Activated T-cell treated with anti-CD3 and anti-CD28 coated beads for 24 hours (primary cell): ENCODE measurements at places on chromosomes 2 and 18.

DNA sequence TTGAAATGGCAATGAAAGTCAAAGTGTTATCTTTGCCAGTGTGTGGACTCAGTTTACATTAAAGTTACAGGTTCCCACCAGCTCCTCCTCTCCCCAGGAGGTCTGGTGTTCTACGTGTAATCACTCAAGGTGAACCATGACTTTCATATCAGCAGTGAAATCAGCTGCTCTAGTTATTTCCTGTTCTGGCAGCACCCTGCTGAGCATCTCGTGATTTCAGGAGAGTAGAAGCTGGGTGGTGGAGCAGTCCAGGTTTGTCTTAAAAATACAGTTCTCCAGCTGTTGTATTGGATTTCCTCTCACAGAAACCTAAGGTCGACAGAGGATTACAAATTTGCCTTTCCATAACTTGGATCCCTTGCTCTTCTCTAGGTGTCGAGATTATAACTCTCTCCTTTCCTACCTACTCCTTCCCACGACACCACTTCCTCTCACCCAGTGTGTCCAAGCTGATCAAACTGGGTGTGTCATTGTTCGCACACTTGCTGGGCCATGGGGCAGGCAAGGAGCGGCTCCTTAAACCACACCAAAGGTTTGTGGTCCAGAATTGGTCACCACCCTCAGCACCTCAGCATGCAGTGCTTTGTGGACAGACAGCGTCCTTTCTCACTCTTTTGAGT lies 13.0 kb upstream of the ARHGAP25 start:
- no peak for DNase-seq

GRCh38 chr2:167491788-167492187 lies 603.5 kb downstream of the XIRP2 start:
- DNase-seq = no peak

GRCh38 chr2:65495251-65495877 lies 63.0 kb upstream of the SPRED2 start:
- DNase-seq = no peak

DNA sequence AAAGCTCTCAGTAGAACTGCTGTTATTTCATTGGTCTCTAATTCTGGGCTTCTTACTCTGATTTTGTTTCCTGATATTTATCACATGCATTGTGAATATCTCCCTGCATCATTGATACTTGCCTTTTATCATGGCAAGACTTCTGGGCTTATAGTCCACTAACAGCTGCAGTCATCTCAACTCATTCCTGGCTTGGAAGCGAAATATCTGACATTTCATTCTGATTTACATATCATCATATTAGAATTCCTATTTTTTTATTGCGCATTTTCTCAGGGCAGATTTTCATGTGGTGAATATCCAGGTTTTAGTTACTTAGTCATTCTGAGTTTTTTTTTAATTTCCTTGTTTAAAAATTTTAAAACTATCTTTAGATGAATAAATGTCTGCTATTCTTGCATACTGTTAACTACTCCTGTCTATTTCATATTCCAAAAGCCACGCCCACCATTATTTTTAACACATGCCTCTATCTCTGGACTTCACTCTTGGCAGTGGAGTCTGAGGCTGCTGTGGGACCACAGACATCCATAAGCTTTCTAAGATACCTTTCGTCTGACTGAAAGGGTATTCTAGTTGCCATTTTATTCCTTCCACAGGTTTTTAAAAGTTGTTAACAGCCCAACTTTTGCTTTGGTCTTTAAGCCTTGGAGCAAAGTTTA lies 164.5 kb downstream of the IRS1 start:
- no peak for DNase-seq

DNA sequence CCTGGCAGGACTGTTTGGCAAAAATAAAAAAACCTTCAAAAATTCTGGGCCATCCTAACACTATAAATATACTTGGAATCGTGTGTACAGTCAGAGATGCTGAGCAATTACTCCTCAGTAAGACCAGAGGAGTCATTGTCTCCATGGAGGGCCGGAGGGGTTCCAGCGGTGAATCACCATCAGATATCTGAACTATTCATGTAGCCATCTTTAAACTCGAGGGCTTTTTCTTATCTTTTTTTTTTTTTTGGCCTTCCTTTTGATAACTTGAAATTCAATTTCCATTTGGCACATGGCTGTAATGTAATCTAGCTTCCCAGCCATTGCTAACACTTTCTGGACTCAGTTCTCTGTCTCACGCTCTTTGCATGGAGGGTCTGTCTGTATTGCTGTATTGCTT lies 7.4 kb upstream of the FHL2 start:
- DNase-seq = no peak

GRCh38 chr2:239302808-239303557 lies 97.8 kb downstream of the HDAC4 start:
- no peak for DNase-seq

- no peak for DNase-seq
These were observed 4.2 kb downstream of the ZNF385B start for GRCh38 chr2:179857236-179857635.

DNA sequence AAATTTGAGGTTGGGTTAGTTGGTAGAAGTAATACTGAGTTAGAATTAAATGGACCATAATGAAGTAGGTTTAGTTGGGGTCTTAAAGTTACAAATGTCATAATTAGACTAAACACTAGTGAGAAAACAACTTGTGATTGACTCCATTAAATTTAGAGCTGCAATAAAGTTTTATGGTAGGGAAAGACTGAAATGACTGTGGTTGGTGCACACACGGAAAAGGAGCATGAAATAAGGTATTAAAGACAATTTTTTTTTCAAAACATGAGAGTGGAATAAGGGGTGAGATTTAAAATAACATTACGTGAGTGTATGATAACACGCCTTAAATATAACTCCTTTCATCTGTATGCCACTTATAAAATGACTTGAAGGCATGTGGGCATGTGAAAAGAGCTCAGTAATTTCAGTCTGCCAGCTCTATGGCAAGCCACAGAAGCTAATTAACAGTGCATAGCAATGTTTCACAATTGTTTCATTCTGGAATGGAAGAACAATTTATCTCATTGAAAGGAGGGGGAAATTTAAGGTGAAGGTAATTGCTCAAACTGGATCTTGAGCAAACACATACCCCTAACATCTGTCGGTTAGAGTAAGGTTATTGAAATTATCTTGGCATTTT lies 1.4 kb downstream of the FRZB start:
- no peak for DNase-seq

- DNase-seq = no peak
These were observed 17.2 kb downstream of the SH3YL1 start for GRCh38 chr2:246489-247144.

GRCh38 chr2:223311889-223312680 lies 260.1 kb downstream of the KCNE4 start:
- no peak for DNase-seq

- DNase-seq = no peak
These were observed 98.4 kb downstream of the COLEC12 start for GRCh38 chr18:402129-402528.

GRCh38 chr18:12963069-12963468 lies 15.3 kb downstream of the SEH1L start:
- no peak for DNase-seq

DNA sequence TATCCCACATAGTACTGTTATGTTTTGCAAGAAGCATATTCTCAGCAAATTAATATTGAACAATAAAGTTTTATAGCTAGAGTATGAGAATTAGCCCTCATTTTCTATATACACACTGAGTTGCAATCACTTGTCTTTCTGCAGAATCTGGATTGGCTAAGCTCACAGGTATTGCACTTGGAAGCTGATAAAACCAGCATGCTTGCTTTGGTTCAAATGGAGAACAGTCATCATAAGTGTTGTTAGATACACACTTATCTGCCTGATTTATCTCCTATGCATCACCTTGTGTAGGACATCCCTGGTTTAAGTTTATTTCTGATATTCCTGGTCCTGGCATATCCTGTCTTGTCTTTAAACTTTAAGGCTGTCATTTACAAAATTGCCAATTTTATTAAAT lies 38.0 kb upstream of the CYP20A1 start:
- DNase-seq = no peak

- DNase-seq = no peak
These were observed 133.4 kb upstream of the RND3 start for GRCh38 chr2:150620855-150621254.

DNA sequence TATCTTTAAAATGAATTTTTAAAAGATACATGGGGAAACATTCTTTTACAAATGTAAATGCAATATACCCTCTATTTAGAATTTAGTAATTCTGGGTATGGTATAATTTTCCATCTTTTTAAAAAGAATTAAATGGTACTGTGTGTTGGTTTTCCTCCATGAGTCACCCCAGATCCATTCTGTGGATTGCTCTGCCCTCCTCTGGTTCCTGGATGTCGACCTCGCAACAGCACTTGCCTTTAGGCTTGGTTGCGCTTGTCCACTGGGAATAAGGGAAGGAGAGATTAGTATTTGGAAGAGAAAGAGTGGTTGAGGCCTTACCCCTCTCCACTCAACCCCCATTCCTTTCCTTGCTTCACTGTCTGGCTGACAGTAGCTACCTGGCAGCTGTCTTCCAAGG lies 90.4 kb downstream of the FTCDNL1 start:
- DNase-seq = no peak

DNA sequence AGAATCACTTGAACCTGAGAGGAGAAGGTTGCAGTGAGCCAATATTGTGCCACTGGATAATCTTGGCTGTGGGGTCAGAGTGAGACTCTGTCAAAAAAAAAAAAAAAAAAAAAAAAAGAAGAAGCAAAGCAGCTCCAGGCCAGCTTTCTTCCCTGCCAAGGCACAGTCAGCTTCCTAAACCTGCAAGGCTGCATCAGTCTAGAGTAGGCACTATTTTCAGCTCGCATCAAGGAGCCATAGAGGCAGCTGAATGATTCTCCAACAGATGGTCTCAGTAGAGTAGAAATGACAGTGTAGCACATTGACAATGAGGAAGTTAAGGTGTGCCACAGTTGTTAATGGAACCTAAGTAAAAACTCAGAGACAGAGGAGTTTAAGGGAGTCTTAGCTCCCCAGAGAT lies 35.6 kb downstream of the BMP10 start:
- no peak for DNase-seq

- no peak for DNase-seq
These were observed 358.9 kb upstream of the ATP5MC3 start for GRCh38 chr2:175540421-175540820.

- DNase-seq = no peak
These were observed 10.2 kb downstream of the IL1F10 start for GRCh38 chr2:113077921-113078320.
